ENCODE measurements at places on chromosomes 5 and 9.

DNA sequence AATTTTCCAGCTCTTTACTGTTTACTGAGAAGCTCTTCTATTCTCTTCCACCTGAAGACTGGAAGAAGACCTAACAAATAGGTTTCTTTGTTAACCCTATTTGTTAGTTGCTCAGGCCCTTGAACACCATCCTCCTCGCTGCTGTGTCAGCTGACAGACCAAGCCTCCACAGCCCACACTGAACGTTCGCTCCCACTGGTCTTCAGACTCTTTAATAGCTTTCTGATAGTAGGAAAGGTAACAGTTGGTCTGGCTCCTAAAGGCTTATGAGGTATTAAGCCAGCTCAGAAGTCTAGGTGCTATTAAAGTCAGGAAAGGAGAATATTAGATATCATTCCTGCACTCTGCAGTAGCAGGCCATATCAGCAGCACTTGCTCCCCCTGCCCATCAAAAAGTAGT is 23.3 kb upstream of the F2R start:
- DNase-seq, result peak; percentile 79

DNA sequence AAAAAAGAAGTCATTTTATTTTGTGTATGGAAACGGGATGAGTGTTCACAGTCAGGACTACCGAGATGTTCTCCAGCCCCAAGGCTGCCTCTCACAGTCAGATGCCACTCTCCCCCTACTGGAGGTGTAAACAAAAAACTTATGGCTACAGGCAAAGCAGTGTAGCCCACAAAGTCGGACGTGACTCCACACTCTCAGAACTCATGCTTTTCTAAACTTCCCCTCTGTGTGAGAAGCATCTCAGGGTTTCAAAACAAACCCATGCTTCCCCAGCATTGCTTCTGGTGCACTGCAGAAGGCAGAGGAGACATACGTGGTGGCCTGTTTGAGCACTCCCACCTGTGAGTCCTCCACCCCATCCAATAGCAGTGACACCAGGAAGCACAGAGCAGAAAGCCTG is 580.3 kb downstream of the BNC2 start:
- no peak for DNase-seq

- DNase-seq, result peak; percentile 77
Observed at GRCh38 chr5:178895615-178896571, at the start of gene ZFP2. Gene ZFP2, plus strand, starts transcription at chr5:178895913. Its CDS starts 35,401 bp downstream, at chr5:178931314.

DNA sequence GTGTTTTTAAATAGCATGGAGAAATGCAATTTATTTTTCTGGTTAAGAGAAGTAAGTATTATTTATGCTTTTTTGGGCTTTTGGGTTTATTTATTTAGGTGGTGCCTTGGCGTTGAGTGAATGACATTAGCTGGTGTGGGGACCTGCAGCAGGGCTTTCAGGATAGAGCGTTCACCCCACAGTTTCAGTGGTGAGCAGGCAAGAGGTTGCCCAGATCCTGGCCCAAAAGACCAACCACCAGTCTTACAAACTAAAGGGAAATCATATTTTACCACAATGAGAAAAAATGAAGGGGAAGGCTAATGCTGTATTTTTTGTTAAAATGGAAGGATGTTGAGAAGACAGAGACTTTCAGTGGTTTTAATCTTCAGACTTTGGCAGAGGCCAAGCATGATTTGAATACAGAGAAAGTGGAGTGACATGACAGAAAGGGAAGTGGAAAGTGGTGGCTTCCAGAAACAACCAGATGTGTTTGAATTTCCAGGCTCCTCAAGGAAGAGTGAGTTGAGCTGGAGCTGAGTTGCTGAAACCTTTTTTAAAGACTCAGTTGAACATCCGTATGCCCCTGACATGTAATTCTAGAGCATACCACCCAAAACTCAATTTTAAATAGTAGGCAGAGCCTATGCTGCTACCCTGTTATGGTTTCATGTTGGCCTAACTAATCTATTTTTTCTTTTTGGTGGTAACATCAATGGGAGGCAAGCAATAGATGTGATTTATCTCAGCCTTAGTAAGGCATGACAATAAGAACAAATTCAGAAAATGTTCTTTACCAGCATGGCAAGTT is 94.8 kb downstream of the AOPEP start:
- DNase-seq, result no peak

- DNase-seq, result no peak
Observed at GRCh38 chr5:155290937-155291336, 277.4 kb downstream of the KIF4B start.

DNA sequence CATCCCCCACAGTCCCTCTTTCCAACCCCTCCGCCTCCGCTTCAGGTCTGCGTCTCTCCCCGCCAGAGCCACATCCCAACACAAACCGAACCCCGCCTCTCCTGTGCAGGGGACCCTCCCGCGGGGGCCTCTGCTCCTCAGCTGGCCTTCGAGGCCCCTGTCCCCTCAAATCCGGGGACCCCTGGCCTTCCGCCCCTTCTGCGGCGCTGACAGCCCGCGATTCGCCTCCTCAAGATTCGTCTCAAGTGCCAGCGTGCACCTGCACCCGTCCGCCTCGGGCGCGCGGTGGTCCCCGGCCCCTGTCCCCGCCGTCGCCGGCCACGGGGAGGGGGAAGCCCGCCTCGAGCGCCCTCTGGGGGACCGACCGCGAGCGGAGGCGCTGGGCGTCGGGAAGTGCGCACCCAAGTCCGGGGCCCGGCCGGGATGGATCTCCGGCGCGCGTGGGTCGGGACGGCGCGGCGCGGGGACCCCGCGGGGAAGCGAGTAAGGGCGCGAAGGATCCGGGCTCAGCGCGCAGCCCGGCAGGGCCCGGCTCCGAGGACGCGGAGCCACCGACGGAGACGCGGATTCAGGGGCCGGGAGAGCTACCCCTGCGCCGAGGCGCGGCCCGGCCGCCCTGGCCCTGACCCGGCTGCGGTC is 623 bp downstream of the FLT4 start:
- DNase-seq, result no peak

- DNase-seq, result no peak
Observed at GRCh38 chr9:89314955-89315354, 3.3 kb upstream of the SECISBP2 start.

GRCh38 chr5:135890867-135891266 is 4.8 kb downstream of the IL9 start:
- DNase-seq, result no peak

GRCh38 chr5:173281910-173282309 is 46.3 kb downstream of the STC2 start:
- DNase-seq, result peak; percentile 17

DNA sequence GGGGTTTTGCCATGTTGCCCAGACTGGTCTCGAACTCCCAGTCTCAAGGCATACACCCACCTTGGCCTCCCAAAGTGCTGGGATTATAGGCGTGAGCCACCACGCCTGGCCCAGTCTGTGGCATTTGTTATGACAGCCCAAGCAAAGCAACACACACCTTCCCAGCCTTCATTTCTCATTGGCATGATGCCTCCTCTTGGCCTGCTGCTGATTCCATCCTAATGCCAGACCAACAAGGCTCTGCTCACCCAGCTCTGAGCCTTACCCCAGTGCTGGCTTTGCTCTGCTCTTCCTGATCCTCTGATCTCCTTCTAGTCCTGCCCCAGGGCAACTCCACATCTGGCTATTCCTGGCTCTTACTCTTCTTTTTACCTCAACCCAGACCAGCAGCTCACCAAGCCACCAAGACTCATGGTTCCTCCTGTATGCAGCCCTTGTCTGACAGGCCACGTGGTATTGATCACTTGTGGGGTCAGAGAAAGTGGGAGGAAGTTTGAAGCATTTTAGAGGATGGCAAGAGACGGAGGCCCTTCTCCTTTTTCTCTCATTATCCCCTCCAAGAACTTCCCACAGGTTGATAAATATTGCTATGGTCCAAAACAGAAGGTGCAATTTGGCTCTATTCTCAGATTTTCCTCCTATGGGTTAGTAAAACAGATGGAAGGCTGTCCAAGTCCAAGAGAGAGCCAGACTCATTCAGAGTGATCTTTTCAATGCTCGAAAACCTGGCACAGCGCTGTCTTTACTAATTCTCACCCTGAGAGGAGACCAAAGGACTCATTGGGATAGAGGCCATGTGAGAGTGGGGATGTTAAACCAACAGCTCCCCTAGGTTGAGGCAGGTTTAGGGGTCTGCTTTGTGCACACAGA is 958 bp downstream of the CD180 start:
- no peak for DNase-seq

DNA sequence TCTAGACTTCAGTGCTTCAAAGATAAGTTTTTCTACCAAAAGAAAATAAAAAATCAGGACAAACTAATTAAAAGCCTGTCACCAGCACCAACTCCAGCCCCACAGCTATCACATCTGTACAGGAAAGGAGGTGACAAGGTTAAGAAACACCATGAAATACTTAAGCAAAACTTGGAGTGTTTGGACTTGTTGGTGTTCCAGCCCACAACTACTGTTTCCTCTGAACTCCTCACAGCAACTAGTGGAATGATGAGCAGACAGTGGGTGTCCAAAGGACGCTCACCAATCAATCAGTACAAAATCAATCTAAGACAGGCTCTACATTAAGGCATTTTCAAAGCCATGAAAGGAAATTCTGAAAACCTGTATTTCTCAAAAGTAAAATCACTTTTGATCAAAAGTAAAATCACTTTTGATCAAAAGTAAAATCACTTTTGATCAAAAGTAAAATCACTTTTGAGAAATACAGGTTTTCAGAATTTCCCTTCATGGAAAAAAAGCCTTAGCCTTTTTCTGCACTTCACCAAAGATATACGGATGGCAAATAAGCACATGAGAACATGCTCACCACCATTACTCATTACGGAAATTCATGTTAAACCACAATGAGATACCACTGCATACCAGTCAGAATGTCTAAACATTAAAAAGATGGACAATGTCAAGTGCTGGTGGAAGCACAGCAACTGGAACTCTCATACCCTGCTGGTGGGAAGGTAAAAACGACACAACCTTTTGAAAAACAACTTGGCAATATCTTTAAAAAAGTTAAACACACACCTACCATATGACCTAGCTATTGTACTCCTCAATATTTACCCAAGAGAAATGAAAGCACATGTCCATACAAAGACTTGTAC is 79.7 kb downstream of the MED27 start:
- no peak for DNase-seq

GRCh38 chr5:52409835-52410234 is 377.9 kb upstream of the ITGA1 start:
- DNase-seq, result no peak

DNA sequence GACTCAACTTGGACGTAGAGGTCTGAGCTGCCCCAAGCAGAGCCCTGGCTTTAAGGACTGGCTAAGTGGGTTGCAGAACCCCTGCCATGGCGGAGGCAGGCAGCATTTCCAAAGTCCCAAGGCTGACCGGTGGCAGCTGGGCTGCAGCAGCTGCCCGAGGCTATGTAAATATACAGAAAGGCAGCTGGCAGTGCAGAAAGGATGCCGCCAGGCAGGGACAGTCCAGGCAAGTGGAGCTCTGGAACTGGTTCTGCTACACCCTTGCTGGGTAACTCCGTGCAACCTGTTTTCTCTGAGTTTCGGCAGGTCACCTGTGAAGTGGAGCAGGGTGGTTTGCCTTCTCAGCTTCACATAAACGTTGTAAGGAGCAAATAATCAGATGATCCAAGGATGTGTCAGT is 46.0 kb downstream of the SHB start:
- no peak for DNase-seq

DNA sequence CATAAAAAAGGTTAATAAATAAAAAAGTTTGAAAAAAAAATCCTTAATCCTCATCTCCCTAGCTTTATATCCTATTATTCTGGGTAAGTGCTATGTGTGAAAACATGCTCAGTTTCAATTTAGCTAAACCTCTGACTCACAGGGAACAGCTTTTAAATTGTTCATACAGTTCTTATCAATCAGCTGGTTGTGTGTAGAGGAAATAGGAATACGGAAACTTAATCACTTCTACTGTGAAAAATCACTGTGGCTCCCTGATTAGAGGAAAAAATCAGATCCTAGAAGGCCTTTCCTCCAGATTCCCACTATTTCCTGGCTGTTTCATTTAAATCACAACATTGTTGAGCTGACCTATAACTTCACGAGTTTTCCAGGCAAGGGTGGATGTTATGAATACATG is 120.5 kb downstream of the MARCHF3 start:
- no peak for DNase-seq

- no peak for DNase-seq
Observed at GRCh38 chr5:140481758-140482157, 65.7 kb upstream of the EIF4EBP3 start.

- DNase-seq, result no peak
Observed at GRCh38 chr5:162324328-162324727, 256.8 kb downstream of the GABRG2 start.

- DNase-seq, result no peak
Observed at GRCh38 chr5:180343110-180343830, 9.9 kb downstream of the GFPT2 start.

GRCh38 chr5:92552206-92553160 is 1028.5 kb downstream of the NR2F1-AS1 start:
- no peak for DNase-seq

DNA sequence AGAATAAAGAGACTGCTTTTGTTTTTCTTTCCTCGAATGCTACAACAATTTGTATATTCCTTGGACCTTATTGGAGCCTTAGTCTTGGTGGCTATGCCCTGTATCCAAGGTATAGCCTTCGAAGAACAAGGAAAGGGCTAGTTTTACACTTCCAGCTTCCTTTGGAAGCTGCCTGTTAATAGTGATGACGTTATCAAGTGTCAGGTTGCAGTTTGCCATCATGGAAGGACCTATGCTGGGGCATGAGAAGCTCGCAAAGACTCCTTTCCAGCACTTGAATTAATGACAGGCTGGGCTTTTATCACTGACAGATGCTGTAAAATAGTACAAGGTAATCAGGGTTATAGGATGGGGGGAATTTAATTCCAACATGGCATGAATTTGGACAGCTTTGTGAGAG is 157.9 kb downstream of the KDM4C start:
- peak; percentile 8 for DNase-seq

GRCh38 chr5:111472579-111472978 is 39.8 kb downstream of the STARD4 start:
- no peak for DNase-seq

DNA sequence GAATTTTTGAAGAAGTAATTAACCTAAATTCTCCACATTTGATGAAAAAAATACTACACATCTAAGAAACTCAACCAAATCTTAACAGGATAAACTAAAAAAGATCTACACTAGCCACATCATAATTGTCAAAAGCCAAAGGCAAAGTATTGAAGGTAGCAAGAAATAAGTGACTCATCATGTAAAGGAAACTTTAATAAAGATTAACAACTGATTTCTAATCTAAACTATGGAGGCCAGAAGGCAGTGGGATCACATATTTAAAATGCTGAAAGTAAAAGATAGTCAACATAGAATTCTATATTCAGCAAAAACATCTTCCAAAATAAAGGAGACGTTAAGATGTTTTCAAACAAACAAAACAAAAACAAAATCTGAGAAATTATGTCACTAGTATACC is 2002.9 kb downstream of the MAT2B start:
- DNase-seq, result no peak
